ENCODE measurements at places on chromosomes 3 and 15.

DNA sequence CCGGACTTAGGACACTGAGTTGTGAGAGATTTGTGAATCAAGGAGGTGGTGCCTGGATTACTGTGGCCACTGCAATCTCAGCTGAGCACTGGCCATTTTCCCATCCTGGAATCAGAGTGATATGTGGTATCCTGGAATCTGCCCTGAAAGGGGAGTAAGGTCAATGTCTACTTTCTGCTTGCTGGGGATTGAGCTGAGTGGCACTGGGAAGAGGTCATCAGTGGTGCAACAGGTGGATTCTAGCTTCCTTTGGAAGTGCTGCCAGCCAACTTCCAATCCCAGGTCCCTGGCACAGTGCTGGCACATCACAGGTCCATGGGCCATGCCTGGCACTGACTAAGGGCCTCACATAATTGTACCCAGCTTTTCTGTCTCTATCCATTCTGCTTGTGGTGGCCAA lies 20.6 kb upstream of the TSEN2 start:
- DNase-seq, result no peak

- no peak for DNase-seq
Measured at GRCh38 chr15:60721707-60722106, 242.8 kb upstream of the ICE2 start.

DNA sequence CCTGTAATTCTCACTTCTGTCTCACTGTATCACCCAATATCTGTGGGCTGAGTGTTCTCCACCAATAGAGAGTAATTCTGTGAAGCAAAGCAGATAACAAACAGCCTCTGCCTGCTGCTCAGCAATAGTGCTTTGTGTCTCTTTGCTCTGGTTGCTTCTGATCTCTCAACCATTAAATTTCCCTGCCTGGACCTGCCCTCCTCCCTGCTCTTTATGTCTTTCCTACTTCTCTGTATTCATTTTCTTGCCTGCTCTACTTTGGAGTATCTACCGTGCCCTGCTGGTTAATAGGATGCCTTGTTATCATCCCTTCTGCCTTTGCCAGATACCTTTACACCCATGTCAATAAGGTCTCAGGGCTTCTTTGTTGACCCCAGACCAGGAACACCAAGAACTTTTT lies 102.9 kb upstream of the CGNL1 start:
- DNase-seq, result no peak

DNA sequence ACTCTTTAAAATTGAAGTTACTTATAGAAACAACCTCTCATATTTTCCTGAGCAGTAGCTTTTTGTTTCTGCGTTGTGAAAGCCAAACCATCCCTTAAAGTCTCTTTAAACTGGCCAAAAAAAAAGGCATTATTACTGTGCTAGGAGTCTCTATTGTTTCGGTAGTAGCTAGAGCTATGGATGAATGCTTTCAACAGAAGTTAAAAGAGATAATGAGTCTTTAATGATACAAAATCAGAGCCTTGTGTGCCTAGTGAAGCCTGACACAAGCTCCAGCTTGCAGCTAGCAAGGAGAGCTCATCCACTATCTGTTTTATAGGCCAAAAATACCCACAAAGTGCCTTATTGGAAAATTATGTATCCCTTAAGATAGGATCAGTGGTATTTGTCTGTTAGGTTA lies 360.4 kb upstream of the CDIN1 start:
- no peak for DNase-seq

GRCh38 chr3:64039981-64040733 lies 16.9 kb upstream of the PSMD6 start:
- DNase-seq, result no peak

DNA sequence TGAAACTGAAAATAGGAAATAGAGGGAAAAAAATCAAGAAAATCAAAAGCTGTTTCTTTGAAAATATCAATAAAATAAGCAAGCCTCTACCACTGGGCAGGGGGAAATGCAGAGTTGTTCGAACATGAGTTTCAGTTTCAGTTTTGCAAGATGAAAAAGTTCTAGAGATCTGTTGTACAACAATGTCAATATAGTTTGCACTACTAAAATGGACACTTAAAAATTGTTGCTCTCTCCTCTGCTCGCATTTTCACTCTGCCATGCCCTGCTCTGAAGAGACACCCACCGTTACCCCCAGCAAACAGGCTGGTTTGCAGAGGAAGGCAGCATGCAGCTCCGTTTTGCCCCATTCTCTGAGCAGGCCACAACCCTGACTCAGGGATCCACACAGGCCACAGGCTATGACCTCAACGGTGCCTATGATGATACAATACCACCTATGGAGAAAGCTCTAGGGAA lies 64.5 kb downstream of the ZNF148 start:
- no peak for DNase-seq

DNA sequence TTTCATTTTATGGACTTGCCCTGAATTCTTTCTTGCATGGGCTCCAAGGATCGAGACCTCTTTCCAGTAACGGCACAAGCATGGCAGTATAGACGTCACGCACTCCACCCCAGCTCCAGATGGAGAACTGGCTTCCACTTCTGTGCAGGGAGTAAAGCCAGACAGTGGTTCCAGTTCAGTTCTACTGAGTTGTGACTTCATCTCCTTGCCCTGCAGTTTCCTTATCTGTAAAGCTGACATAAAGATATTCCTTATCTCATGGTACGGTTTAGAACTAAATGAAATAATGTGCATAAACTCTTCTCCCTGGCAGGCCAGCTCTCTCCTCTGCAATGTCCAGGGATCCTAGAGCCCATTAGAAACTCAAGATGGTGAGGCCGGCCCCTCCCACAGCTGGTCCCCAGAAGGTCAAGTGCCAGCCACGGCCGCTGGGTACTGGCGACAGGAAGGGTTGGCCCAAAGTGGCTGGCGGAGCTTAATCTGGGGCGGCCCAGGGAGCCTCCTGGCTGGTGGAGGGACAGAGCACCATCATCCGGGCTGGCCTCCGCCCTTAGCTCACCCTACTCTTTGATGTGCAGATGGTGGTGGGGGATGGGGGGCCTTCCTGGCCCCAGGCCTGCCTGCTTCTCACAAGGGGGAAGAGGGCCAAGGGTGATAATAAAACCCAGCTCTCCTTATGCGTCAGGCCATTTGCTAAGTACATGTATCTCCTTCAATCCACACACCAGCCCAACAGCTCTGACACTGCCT lies 7.2 kb downstream of the MESP2 start:
- DNase-seq, result no peak

DNA sequence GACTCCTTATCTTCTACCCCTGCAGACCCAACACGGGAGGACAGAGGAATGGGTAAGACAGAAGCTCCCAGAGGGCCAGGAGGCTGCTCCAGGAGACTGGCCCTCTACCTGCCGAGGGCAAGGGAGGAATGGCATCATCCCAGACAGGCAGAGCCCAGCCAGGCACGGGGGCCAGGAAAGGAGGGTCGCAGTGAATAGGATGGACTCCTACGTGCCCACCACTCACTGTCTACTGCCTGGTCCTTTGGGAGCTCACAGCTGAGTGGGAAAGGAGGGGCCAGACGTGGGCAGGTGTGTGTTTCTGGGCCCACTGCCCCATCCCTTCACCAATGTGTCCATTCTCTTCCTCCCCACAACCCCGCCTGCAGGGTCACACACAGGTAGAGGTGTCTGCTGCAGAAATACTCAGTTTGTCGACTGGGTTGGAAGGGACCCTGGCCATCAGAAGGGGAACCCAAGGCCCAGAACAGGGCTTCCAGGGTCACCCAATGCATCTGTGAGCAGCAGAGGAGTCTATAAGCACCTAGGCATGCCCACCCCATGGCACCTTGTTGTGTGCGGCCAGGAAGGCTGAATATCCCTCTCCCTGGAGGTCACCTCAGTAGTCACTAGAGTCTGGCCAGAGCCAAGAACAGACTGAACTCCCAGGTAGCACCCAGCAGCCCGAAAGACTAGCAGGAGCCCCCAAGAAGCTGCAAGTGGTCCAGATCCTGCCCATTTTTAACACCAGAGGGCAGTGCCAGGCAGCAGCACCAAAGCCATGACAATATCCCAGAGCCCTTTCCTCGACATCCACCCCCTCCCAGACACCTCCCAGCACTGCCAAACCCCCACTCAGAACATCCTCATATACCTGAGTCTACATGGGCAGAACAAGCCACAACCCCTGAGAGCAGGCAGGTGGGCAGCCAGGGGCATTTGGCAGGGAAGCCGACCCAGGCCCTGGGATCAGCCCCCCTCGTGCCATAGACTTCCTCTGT lies 24.0 kb downstream of the TKT start:
- no peak for DNase-seq

Data from activated naive CD4-positive, alpha-beta T cell (primary cell).